SJSA1 (cell line): ENCODE measurements at places on chromosomes 4 and X.
A peak's percentile ranks its signal among the peaks of the same experiment; 100 is the strongest.

- peak; percentile 65 for DNase-seq
These were observed 12.2 kb downstream of the ARHGEF6 start for GRCh38 chrX:136768469-136769084.

DNA sequence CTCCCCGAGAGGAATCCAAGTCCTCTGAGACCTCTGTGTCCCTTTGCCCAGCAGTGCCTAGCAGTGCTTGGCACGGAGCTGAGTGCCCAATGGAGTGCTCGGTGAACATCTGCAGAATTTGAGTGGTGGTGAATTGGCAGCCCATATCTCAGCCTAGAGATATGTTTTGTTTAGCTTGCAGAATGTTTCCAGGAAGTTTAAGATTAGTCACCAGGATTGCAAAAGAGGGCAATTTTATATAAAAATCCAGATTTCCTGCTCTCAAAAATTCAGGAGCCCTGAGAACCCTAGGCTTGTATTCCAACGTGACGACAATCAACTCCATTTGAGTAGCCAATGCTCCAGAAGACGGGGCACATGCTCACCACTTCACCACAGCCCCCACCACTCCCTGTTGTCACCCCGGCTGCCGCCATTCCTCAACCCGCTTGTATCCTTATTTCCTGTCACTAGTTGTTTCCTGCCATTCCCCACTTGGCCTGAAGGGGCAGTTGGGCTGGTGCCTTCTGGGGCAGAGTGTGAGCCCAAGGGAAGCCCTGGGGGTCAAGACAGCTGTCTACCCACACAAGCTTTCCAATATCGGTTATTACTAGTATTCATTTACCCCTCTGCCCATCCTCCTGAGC is 116.9 kb downstream of the EFNB1 start:
- no peak for DNase-seq

DNA sequence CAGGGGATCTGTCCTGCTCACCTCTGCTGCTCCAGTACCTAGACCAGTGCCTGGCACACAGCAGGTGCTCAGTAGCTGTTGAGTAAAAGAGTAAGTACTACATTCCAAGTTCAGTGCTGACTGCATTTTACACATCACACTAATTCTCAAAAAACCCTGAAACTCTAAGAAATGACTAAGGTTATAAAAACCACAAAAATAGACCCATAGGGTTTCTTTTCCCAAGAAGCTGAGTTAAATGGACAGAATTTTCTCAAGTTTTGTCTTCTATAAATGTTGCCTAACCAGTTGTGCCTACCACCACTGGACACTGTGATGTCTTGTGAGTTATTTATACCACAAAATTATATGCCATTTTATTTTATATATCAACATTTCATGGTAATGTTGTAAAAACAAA is 78.9 kb upstream of the RXFP1 start:
- DNase-seq, result no peak

- DNase-seq, result no peak
These were observed 247.8 kb downstream of the FSTL5 start for GRCh38 chr4:161916035-161916434.
